ENCODE measurements at places on chromosomes 7 and 10. TPM values are rescaled to one million over a fixed set of nuclear protein-coding genes. Genes with fewer than 3 reads are reported as not detected.

Gene PDGFA
- 29.1 TPM for total RNA-seq

Gene SPACDR
- total RNA-seq, result 0.41 TPM

Gene TAS2R41
- total RNA-seq, result not detected

Gene PNLIPRP2
- not detected for total RNA-seq

Gene MUC12
- 0.44 TPM for total RNA-seq

Gene LRRC18
- 0.50 TPM for total RNA-seq

Gene SLC13A1
- total RNA-seq, result not detected

Gene CPA2
- not detected for total RNA-seq

Gene ELN
- 202 TPM for total RNA-seq

GRCh38 chr7:30700941-30701340 lies 18.7 kb upstream of the CRHR2 start:
- H3K27ac ChIP-seq, result no peak overlapping the region
- DNase-seq, result no peak
- peaks cover 5% of the 10 kb centered on the region for H3K4me1 ChIP-seq

DNA sequence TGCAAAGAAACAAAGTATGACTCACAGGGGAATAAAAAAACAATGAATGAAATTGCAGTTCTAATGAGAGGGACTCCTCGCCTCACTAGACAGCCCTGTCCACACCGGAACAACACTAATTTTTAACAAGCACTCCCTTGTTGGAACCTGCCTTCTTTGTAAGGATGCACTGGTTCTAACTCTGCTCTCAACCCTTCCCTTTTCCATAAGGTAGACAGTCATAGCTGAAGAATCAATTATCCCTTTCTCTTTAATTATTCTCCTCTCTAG lies 65.1 kb downstream of the TSPAN12 start:
- no peak overlapping the region for H3K27ac ChIP-seq
- H3K27me3 ChIP-seq, result no peaks in the 10 kb centered on the region
- H3K4me1 ChIP-seq, result peaks cover 8% of the 10 kb centered on the region

- H3K4me1 ChIP-seq, result no peaks in the 10 kb centered on the region
- DNase-seq, result no peak
- no peak overlapping the region for H3K27ac ChIP-seq
- no peak overlapping the region for H3K4me3 ChIP-seq
Observed at GRCh38 chr10:77363210-77363609, 274.4 kb downstream of the KCNMA1 start.

GRCh38 chr7:158280448-158281144 lies 307.0 kb downstream of the PTPRN2 start:
- no peak overlapping the region for H3K27ac ChIP-seq
- H3K4me1 ChIP-seq, result no peaks in the 10 kb centered on the region
- no peaks in the 10 kb centered on the region for H3K36me3 ChIP-seq
- no peaks in the 10 kb centered on the region for H3K27me3 ChIP-seq
- H3K4me3 ChIP-seq, result no peak overlapping the region
- DNase-seq, result no peak

DNA sequence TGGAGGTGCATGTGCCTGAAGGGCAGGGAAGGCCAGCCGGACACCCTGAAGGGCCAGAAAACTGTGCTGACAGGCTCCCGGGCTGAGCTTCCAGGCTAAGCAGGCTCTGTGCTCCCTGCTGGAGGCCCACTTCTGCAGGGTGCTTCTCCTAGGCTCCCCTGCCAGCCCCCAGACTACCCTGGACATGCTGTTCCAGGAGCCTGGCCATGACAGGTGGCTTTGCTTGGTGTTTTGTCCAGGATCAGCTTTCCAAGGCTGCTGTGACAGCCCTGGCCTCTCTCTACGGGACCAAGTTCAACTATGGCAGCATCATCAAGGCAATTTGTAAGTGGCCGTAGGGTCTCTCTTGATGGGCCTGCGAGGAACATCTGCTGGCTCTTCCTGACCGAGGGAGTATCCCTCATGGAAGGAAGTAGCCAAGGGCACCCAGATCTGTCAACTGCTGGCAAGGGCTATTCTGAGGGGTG lies 5.3 kb downstream of the CPA1 start:
- H3K36me3 ChIP-seq, result no peaks in the 10 kb centered on the region
- no peak overlapping the region for H3K27ac ChIP-seq
- H3K4me1 ChIP-seq, result no peaks in the 10 kb centered on the region
- DNase-seq, result no peak

GRCh38 chr7:4484545-4484944 lies 197.6 kb upstream of the FOXK1 start:
- H3K27ac ChIP-seq, result no peak overlapping the region
- H3K4me1 ChIP-seq, result no peaks in the 10 kb centered on the region
- H3K4me3 ChIP-seq, result no peak overlapping the region
- H3K27me3 ChIP-seq, result no peaks in the 10 kb centered on the region
- no peak for DNase-seq
- no peaks in the 10 kb centered on the region for H3K36me3 ChIP-seq

- no peak for DNase-seq
- H3K27ac ChIP-seq, result no peak overlapping the region
- no peak overlapping the region for H3K4me3 ChIP-seq
Observed at GRCh38 chr10:68047554-68048327, 27.3 kb downstream of the HERC4 start.

GRCh38 chr7:22350466-22351328 lies 6.3 kb downstream of the RAPGEF5 start:
- peak overlapping the region; percentile 2 for H3K27ac ChIP-seq
- DNase-seq, result no peak

- H3K4me1 ChIP-seq, result no peaks in the 10 kb centered on the region
- no peak overlapping the region for H3K4me3 ChIP-seq
- no peaks in the 10 kb centered on the region for H3K27me3 ChIP-seq
- no peak overlapping the region for H3K27ac ChIP-seq
Observed at GRCh38 chr10:124892031-124892430, 49.9 kb upstream of the ZRANB1 start.

GRCh38 chr10:5546891-5547680 lies 22.3 kb downstream of the CALML3 start:
- H3K36me3 ChIP-seq, result no peaks in the 10 kb centered on the region
- peak; percentile 77 for DNase-seq
- peak overlapping the region; percentile 16 for H3K4me3 ChIP-seq

DNA sequence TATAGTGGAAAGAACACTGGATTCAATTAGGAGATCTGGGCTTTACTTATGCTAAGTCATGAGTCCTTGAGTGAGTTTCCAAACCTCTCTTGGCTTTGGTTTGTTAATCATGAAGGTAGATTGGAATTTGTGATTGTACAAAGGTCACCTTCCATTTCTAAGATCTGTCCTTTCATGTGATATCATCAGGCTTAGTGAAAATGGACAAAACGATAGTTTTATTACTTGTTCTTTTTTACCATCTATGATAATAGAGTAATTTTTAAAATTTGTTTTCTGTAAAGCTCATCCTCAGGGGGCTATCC lies 309.0 kb downstream of the BICC1 start:
- H3K36me3 ChIP-seq, result no peaks in the 10 kb centered on the region
- no peaks in the 10 kb centered on the region for H3K27me3 ChIP-seq
- DNase-seq, result no peak
- no peaks in the 10 kb centered on the region for H3K4me1 ChIP-seq
- no peak overlapping the region for H3K4me3 ChIP-seq

GRCh38 chr7:121053219-121053618 lies 64.7 kb downstream of the CPED1 start:
- H3K27me3 ChIP-seq, result no peaks in the 10 kb centered on the region
- H3K4me1 ChIP-seq, result no peaks in the 10 kb centered on the region
- no peak overlapping the region for H3K27ac ChIP-seq
- H3K4me3 ChIP-seq, result no peak overlapping the region
- no peak for DNase-seq

DNA sequence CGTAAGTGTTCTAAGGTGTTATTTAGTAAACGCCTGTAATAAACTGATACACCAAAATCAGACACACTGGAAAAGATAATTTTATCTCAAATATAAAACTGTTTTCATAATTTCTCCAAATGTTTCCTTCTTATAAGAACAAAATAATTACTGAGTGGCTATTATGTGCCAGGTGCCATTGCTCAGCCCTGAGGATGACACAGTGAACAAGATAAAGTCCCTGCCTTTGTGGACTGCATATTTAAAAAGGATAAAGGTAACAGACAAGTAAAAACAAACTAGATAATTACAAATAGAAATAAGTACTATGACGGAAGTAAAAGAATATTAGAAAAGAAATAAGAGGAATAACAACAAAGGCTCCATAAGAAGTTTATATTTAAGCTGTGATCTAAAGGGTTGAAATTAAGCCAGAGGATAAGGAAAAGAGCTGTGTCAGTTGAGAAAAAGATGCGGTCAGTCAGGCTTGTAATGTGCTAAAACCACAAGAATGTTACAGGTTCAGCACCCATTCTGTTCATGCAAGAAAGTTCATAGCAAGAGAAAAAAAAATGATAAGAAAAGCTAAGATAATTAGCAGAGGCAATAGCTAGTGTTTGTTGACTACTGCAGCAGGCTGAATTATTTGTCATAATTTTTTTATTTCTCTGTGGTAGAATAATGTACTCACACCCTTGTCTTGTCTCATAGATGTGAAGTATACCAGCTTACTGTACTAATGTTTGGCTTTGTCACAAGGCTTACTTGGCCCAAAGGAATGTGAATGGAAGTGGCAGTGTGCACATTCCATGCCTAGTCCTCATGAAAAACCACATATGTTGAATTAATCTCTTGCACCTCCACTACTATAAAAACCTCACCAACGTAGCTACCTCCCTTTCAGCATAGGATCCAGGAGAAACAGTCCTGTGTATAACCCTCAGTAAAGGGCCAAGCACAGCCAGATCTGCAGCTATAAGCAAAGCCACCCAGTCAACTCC lies 75.1 kb downstream of the CRPPA start:
- H3K4me1 ChIP-seq, result no peaks in the 10 kb centered on the region
- no peak overlapping the region for H3K4me3 ChIP-seq
- H3K27ac ChIP-seq, result no peak overlapping the region
- no peak for DNase-seq
- no peaks in the 10 kb centered on the region for H3K27me3 ChIP-seq

DNA sequence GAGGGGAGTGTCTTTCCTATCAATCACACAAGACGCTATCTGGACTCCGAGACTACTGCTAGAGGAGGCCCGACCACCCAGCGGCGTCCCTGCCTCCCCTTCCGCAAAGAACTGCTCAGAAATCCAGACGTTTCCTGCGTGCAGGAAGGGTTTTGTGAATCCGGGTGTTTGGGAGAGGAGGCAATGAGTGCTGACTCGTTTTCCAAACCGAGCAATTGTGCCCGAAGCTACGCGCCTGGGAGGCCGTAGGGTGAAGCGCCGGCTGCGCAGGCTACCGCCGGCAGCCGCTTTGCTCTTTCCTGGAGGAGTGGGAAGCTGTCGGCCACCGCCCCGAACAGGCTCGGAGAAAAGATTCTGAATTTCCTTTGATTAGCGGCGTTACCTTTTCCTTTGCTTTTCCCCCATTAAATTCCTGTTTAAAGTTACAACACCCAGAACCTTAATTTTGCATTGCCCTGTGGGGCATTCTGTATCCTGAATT lies 5.3 kb downstream of the VAX1 start:
- no peaks in the 10 kb centered on the region for H3K36me3 ChIP-seq
- no peak overlapping the region for H3K27ac ChIP-seq
- peaks cover 91% of the 10 kb centered on the region for H3K27me3 ChIP-seq
- no peak overlapping the region for H3K4me3 ChIP-seq

All from left lung (tissue), 14 donors.